ENCODE measurements at places on chromosomes 2 and 18.

DNA sequence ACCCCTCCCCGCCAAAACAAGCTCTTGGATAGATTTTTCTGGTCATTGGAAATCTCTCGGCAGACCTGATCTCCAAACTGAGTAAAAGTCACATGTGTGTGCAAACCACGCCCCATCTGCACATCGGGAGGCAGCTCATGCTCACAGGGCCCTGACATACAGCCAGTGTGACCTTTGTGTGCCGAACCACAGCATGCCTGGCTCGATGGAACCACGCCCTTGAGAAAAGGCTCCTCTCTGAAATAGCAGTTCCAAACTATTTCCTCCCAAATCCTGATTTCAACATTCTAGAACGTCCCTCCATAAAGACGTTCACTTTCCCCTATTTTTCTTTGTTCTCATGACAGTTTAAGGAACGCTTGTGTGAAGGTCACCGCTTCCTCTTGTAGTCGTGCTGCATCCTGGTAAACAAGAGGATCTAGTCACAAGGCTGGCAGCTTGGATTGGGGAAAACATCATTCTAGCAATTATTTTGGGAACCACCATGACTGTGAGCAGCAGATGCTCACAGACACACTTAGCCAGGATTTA is 59.3 kb upstream of the MAP4K4 start:
- no peak for DNase-seq

GRCh38 chr2:70655786-70656185 is 102.2 kb upstream of the TGFA start:
- no peak for DNase-seq

GRCh38 chr2:16408331-16409005 is 257.2 kb downstream of the CYRIA start:
- DNase-seq: peak; percentile 50

DNA sequence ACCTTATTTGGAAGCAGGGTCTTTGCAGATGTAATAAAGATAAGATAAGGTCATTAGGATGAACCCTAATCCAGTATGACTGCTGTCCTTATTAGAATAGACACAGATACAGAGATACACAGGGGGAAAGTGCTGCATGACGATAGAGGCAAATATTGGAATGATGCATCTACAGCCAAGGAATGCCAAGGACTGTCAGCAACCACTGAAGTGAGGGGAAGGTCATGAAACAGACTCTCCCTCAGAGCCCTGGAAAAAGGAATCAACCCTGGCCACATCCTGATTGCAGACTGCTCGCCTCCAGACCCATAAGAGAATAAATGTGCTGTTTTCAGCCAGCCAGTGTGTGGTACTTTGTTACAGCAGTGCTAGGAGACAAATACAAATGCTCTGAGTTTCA is 14.8 kb downstream of the TMEM237 start:
- no peak for DNase-seq

- no peak for DNase-seq
Observed at GRCh38 chr2:168652997-168653921, 149.2 kb upstream of the NOSTRIN start.

- DNase-seq: no peak
Observed at GRCh38 chr2:101718479-101718878, 21.0 kb downstream of the MAP4K4 start.

DNA sequence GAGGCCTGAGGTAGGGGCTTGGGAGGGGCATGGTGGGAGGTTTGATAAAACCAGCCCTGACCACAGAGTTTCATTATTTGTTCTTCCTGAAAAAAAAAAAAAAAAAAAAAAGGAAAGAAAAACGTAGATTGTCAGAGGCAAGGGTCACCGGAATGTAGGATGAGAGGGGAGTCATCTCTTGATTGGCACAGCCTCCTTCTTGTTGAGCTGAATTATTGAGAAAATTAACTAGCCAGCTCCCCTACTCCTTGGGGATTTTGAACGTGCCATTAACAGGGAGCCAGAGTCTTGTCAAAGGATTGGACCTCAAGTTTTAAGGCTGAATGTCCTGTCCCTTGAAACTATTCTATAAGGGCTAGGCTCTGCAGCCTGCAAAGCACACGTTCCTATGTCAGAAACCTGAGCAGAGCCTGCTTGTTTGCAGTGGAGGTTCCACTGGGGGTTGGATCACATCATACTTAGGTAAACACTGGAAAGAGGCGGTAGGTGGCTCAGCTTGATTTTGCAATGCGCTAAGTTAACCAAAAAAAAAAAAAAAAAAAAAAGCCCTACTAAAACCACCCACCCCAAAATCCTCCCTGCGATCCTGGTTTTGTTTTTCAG is 2.3 kb downstream of the INHBB start:
- no peak for DNase-seq

- no peak for DNase-seq
Observed at GRCh38 chr2:240783819-240784621, 36.0 kb downstream of the KIF1A start.

- DNase-seq: no peak
Observed at GRCh38 chr2:26148501-26148900, 24.4 kb upstream of the GAREM2 start.

- no peak for DNase-seq
Observed at GRCh38 chr2:121359716-121360565, 74.9 kb upstream of the TFCP2L1 start.

- no peak for DNase-seq
Observed at GRCh38 chr2:195961873-195962272, 106.8 kb downstream of the DNAH7 start.

GRCh38 chr2:223997938-223998337 is 40.7 kb downstream of the MRPL44 start:
- no peak for DNase-seq

DNA sequence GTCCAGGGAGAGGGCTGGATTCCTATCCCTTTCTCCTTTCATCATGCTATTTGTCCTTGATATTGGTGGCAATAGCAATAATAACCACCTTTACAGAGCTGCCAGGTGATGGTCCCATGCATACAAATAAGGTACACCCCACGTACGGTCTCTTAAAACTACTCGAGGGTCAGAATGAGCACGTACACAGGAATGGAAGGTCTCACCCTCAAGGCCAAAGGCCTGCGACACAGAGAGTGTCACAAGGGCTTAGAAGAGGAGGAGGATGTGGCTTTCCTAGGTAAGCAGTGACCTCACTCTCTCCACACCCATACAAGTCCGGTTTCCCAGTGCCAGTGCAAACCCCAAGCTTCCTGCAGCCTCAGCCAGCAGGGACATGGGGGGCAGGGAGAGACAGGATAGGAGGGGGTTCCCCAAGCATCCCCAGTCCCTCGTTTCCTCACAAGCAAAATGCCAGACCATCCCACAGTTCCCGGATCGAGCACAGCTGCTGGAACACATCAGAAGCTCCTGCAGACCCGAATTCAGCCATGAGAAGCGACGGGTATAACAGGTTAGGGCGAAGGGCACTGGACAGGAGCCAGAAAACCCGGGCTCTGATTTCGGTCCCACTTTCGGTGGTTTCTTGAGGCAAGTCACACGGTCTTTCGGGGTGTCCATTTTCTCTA is 49.2 kb downstream of the PLB1 start:
- peak; percentile 36 for DNase-seq

GRCh38 chr2:23940718-23941620 is 706 bp downstream of the UBXN2A start:
- DNase-seq: no peak

DNA sequence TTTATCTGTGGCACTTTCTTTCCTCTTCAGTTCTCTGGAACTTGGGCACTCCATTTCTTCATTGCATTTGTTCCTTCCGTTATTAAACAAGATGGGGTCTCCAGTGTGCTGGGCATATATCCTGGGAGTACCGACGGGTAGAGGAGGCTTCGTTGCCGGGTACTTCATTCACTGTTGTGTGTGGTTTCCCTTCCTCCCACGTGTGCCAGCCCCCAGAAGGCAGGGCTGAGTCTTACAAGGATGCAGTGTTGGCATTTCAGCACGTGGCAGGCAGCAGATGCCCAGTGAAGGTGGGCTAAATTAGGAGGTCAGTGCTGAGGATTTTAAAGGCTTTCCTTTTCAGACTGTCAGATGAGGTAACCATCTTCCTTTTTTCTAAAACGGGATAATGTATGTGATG is 58.6 kb downstream of the MGAT5 start:
- no peak for DNase-seq

- peak; percentile 53 for DNase-seq
Observed at GRCh38 chr2:144516981-144517865, 2.7 kb downstream of the ZEB2 start.

GRCh38 chr2:236156095-236156859 is 11.9 kb downstream of the GBX2 start:
- no peak for DNase-seq

DNA sequence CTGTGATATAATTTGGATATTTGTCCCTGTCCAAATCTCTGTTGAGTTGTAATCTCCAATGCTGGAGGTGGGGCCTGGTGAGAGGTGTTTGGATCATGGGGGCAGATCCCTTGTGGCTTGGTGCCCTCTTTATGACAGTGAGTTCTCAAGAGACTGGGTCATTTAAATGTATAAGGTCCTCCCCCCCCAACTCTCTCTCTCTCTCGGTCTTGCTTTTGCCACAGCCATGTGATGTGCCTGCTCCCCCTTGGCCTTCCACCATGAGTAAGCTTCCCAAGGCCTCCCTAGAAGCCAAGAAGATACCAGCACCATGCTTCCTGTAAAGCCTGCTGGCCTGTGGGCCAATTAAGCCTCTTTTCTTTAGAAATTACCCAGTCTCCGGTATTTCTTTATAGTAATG is 58.6 kb downstream of the FN1 start:
- DNase-seq: no peak

GRCh38 chr2:117536139-117536538 is 278.4 kb upstream of the DDX18 start:
- peak; percentile 53 for DNase-seq

- no peak for DNase-seq
Observed at GRCh38 chr2:195642679-195643068, 14.4 kb upstream of the SLC39A10 start.

DNA sequence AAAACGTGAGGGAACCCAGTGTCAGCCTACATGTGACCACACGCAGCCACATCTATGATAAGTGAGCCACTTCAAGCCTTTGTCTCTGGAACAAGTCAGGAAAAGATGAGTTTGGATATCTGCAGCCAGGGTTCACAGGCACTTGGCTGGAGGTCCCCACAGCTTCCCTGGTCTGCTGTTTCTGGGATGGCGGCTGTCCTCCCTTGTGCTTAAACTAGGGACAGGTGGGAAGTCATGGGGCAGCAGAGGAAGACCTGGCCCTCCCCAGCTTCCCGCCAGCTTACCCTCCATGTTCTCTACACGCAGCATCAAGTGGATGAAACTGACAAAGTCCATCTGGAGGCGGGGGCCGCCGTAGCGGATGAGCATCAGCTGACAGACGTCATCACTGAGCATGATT is 38.5 kb upstream of the GALNT14 start:
- no peak for DNase-seq

DNA sequence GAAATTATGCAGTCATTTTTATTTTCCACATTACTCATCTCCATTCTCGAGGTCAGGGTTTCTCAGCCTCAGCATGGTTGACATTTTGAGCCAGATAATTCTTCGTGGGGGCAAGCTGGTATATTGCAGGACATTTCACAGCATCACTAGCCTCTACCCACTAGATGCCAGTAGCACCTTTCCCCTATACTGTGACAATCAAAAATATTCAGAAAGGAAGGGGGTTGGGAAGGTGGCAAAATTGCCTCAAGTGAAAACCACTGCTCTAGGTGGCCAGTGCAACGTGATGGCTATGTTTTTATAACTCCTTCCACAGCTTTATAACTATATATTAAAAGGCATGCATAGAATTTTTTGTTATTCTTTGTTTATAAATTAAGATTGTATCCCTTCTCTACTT is 294.5 kb downstream of the CNTNAP5 start:
- DNase-seq: no peak

DNA sequence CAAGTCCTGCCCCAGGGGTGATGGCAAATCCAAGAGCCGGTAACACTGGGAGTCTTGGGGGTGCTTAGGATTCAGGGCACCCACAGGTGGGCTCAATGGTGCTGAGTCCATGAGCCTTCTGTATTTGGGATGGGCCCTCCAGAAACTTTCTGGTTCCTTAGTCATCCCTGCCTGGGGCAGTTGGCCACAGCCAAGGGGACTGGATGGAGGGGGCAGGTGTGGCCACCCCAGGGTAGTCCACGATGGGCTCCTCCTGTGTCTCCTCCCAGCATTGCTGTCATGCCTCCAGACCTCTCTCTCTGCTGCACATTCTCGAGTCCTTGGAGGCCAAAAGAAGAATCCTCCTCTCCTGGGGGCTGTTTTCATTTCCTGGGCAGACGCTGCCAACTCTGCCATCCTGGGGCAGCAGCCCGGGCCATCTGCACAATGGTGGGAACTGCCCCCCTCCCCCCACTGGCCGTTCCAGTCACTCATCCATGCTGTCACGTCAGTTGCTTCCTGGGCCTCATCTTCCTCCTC is 158.0 kb upstream of the TWIST2 start:
- no peak for DNase-seq

DNA sequence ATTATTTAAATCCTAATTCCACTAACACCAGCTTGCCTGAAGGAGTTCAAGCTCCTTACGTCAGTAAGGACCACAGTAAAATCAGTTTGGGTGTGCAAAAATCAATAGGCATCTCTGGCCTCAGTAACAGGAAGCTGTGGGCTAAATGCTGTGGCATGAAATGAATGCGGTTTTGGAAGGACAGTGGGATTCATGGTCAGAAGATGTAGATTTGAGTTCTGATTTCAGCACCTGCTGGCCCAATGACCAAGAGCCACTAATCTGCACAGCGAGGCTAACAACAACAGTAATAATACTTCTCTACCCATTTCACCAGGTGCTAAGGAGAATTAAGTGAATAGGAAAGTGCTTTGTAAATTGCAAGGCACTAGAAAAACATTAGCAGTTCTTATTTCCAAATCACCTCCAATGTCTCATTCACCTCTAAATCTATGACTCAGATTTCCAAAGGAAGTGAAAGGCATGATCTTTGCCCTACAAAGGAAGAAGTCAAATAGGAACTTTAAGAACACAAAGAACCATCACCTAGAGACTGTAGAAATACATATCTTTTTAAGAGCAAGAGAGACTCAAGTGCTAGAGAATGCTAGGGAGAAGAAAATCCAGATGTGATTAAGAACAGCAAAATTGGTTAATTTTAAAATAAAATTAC is 172.6 kb downstream of the ANKRD44 start:
- no peak for DNase-seq

DNA sequence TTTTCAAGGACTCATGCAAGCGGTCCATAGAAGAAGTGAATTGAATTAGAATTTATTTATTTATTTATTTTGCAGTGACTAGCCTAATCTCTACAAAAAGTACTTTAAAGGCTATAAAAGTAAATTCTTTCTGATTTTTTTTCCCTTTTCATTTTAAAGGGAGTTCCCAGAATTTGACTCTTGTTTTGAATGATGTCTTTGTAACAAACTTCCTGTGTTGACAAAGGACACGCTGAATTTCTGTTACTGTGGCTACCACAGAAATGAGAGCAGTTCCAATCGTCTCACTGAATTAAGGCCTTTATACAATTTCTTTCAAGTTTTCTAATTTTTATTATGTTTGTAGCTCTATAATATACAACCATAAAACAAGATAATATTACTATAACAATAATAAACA is 46.3 kb upstream of the LPIN2 start:
- no peak for DNase-seq

Measured in ELF-1 (cell line).